ENCODE measurements at places on chromosomes 16 and 17. TPM values are rescaled to one million over a fixed set of nuclear protein-coding genes. Genes with fewer than 3 reads are reported as not detected.
A peak's percentile ranks its signal among the peaks of the same experiment; 100 is the strongest.

The NUDT7 gene
- 8.8 TPM for total RNA-seq

The YBX2 gene
- total RNA-seq = 0.28 TPM

- DNase-seq = no peak
These were observed 14.7 kb upstream of the ST6GALNAC1 start for GRCh38 chr17:76658242-76658662.

GRCh38 chr17:48444516-48445247, 14.7 kb upstream of the SKAP1 start:
- no peak for DNase-seq

DNA sequence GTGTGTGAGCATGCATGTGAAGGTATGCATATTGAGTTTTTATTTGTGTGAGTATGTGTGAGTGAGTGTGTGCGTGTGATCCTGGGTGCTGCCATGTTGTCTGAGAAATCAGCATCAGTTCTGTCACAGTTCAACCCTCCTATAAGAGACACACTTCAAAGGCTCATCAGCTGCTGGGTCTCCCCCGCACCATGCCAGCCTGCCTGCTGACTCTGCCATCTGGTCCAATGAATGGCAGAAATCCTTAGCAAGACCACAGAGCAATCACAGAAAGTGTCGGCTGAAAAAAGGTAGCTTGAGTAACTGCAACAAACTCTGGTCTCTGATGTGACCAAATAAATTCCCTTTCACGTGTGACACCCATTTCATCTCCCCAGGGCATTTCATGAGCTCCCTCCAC, 381.8 kb upstream of the MAF start:
- no peak for DNase-seq

DNA sequence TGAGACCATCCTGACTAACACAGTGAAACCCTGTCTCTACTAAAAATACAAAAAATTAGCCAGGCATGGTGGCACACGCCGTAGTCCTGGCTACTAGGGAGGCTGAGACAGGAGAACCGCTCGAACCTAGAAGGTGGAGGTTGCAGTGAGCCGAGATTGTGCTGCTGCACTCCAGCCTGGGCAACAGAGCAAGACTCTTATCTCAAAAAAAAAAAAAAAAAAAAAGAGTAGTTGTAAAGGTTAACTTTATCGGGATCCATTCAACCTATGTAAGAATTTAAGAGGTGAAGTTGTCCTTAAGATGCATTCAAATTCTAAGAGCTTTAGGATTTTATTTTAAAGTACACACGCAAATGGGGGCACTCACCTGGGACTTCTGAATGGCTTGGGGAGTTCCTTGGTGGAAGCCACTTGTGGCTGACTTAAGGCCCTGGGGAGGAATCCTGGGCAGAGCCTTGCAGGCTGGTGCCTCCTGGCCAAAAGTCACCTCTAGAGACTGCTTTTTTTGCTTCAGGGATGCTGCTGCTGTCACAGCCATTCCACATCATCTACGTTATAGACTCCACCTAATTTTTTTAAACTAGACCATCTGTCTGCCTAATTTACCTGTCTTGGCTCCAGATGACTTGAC, 3.3 kb downstream of the CTCF start:
- DNase-seq = no peak

DNA sequence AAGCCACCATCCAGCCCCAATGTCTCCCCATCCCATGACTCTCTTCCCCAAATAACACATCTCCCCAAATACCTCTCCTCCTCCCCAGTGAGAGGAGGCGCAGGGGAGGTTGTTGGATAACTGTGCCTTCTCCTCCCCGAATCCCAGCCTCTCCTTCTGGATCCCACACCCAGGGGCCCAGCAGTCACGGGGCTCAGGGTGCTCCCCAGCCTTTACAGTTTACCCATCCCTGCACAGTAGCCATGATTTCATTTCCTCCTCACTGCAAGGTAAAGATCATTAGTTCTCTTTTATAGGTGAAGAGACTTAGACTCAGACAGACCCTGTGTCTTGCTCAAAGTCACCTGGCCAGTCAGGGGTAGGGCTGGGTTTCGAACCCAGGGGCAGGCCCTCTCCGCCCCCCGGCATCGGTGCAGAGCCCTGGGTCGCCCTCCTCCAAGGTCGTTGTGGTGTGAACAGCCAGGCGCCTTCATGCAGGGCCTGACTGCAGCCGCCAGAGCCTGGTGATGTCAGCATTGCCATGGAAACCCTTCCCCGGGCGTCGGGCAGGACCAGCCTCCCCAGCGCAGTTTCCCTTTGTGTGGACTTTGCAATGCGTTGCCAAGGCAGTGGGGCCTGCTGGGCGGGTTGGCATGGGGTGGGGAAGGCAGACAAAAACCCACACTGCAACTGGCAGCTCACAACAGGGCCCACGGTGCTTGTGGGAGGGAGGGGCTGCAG, 53.3 kb upstream of the TOB1 start:
- peak; percentile 91 for DNase-seq
